Naive thymus-derived CD4-positive, alpha-beta T cell (primary cell): ENCODE measurements at places on chromosomes 1 and 21. TPM values are rescaled to one million over a fixed set of nuclear protein-coding genes. Genes with fewer than 3 reads are reported as not detected.

The CFAP141 gene
- not detected for polyA plus RNA-seq

The MCOLN3 gene
- polyA plus RNA-seq = 1.5 TPM

The NVL gene
- 17.7 TPM for polyA plus RNA-seq

The CR1L gene
- not detected for polyA plus RNA-seq

The CFH gene
- polyA plus RNA-seq = not detected

The PRRX1 gene
- not detected for polyA plus RNA-seq

The TOE1 gene
- polyA plus RNA-seq = 16.7 TPM
